DMS 273 treated with DMSO at 0.1 percent for 48 hours (cell line): ENCODE measurements at places on chromosomes 5 and 9.

GRCh38 chr9:115367780-115368525, 250.0 kb upstream of the TNC start:
- no peak for DNase-seq

DNA sequence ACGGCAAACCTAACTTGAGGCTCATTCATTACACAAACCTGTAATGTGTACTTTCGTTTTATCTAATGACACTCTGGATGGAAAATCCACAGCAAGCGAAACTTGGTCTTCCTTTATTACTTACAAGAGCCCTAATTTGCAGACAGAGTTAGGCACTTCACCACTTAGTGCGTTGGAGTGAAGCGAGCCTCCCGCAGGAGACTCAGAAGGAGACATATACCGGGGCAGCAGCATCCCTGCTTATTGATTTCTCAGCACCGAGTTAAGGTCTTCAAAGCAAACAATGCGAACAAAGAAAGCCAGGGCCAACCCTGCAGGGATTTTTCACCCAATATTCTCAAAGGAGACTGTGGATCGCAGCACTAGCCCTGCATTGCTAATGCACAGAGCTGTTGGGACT, 28.6 kb downstream of the LSM11 start:
- DNase-seq: no peak

DNA sequence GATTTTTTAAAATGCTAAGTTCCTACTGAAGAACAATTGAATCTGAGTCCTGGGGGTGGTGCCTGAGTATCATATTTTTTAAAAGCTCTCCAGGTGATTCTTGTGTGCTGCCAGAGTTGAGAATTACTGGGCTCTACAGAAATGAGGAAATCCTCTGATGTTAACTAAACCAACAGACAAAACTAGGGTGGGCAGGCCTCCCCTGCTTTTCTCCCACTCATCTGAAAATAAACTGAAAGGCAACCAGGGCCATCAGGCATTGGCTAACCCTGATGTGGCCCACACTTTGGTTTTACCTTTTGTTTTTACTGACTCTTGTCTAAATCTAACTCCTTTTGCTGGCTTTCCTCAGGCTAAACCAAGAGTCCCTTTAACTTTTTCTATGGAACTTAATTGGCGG, 13.3 kb upstream of the CTNNA1 start:
- no peak for DNase-seq

DNA sequence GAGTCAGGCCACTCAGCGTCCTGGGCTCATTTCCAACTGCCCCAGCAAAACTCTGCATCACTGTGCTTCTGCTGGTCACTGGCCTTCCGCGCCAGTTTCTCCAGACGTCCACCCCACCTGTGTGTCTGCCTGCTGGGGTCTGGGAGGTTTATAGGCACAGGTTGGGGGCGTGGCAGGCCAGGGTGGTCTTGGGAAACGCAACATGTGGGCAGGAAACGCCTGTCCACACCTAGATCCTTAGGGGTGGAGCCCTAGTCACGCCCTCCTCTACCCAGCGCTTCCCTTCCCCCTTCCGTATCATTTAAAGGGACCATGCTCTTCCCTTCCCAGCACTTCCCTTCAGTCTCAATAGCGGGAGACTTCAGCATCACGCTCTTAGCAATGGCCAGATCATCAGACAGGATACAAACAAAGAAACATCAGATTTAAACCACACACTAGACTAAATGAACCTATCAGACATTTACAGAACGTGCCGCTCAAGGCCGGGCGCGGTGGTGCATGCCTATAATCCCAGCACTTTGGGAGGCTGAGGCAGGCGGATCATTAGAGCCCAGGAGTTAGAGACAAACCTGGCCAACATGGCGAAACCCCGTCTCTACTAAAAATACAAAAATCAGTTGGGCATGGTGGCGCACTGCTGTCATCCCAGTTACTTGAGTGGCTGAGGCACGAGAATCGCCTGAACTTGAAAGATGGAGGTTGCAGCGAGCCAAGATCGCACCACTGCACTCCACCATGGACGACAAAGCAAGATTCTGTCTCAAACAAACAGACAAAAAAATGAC, 11.8 kb upstream of the BTNL9 start:
- DNase-seq: no peak

GRCh38 chr9:18441261-18441660, 32.7 kb upstream of the ADAMTSL1 start:
- DNase-seq: no peak

GRCh38 chr5:3187771-3188425, 407.7 kb upstream of the IRX1 start:
- no peak for DNase-seq

GRCh38 chr9:128627906-128628305, 28.7 kb downstream of the DYNC2I2 start:
- DNase-seq: no peak

- no peak for DNase-seq
Measured at GRCh38 chr9:127723444-127723843, 7.6 kb downstream of the TTC16 start.

GRCh38 chr5:74640450-74640953, at the start of gene ENC1:
Gene ENC1, minus strand, starts transcription at chr5:74640728. Its CDS starts 4,243 bp downstream, at chr5:74636485.
- peak; percentile 91 for DNase-seq

GRCh38 chr5:179914032-179914755, 6.5 kb upstream of the TBC1D9B start:
- DNase-seq: no peak

DNA sequence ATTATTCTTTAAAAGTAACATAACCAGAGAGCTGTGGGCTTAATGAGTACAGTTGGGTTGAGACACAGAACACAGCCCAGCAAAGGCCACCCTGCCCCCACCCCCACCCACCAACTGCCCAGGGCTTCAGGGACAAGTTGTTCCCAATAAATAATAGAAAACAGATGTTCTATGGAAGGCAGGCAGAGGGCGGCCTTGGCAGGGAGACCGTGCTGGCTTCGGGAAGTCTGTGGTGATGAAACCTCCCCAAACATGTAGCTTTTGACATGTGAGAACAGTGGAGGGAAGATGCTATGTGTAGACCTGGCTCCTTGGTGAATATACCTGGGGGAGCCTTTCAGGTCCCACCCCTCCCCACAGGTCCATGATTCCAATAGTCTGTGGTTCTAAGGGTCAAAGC, 10.0 kb downstream of the TRAF1 start:
- no peak for DNase-seq

GRCh38 chr5:105789246-105789645, 1881.5 kb downstream of the EFNA5 start:
- no peak for DNase-seq

DNA sequence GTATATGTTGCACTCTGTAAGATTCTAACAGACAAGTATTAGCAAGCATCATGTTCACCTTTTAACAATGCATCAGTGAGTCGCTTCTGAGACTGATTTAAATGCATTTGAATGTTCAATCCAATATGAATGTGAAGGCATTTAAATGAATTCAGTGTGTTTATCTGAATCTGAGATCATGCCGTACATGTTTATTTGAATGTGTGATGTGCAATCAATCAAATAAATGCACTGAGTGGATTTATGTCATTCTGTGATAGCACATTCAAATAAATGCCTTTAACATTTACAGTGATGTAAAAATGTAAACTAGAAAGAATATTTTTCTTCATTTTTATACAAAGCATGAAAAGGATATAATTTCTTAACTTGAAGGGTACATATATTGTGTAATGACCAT, 1063.5 kb upstream of the NUDT12 start:
- DNase-seq: no peak

DNA sequence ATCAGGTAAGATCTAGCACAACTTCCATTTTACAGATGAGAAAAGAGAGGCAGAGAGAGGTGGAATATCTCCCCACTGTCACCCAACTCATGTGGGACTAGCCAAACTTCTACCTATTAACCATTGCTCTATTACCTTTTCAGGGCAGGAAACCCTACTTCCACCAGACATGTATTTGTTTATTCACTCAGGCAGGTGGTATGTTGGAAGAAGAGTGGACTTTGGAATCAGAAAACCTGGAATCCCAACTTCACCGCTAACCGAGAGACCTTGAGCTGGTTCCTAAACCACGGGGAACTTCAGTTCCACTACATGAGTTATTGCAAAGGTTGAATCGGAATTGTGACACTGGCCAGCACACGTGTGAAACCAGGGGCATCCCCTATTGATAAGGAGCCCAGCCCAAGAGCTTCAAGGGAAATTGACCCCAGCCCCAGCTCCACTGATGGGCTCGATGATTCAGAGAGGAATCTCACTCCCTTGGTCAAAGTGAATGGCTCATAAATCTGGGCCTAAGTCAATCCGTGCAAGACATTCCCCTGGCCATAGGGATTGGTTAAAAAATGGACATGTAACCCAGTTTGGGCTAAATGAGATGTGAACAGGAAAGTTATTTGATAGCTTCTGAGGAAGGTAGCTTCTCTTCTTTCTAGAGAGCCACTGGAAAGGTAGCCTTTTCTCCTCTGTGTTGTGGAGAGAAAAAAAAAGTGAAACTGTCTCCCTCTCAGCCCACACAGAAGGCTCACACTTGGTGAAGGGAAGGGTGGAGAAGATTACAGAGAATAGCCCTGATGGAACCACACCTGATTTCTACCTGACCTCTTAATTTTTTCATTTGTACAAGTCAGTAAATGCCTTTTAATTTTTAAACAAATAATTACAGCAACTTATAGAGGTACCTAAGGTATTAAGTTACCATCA, 5.5 kb upstream of the GLIS3 start:
- no peak for DNase-seq
